ENCODE measurements at places on chromosomes 11 and 22.

DNA sequence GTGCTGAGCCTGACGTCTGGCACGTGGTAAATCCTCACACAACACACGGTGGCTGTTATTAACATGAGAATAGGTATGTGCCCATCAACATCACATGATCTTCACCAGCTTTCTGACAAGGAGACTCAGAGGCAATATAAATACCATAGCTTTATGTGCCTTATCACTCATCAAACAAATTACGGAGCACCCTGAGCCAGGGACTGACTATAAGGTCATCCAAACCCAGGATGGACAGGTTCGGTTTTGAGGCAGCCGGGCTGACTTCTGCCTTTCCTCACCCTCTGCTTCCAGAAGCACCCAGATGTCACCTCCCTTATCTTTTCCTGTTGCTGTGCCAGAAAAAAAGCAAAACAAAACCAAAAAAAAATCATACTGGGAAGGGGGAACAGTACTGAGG, 5.7 kb upstream of the PLAAT3 start:
- DNase-seq, result no peak

GRCh38 chr22:21080435-21081137, 34.8 kb downstream of the LRRC74B start:
- no peak for DNase-seq

DNA sequence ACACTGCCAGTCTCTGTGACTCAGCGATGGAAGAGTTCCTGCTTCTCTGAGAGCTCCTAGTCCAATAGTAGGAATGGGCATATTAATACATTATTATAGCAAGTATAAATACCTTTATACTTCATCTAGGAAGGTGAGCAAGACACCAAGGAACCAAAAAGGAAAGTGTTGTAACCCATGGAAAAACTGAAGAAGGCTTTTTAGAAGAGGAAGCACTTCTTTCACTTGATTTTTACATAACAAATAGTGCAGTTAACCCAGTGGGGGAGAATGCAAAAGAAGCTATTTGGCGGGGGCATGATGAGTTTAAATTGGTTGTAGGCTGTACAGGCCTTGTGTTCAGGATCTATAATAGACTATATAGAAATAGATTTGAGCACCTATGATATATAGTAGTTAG, 31.2 kb upstream of the C11orf87 start:
- no peak for DNase-seq

- no peak for DNase-seq
Observed at GRCh38 chr22:44906248-44906936, 103.4 kb downstream of the PHF21B start.

DNA sequence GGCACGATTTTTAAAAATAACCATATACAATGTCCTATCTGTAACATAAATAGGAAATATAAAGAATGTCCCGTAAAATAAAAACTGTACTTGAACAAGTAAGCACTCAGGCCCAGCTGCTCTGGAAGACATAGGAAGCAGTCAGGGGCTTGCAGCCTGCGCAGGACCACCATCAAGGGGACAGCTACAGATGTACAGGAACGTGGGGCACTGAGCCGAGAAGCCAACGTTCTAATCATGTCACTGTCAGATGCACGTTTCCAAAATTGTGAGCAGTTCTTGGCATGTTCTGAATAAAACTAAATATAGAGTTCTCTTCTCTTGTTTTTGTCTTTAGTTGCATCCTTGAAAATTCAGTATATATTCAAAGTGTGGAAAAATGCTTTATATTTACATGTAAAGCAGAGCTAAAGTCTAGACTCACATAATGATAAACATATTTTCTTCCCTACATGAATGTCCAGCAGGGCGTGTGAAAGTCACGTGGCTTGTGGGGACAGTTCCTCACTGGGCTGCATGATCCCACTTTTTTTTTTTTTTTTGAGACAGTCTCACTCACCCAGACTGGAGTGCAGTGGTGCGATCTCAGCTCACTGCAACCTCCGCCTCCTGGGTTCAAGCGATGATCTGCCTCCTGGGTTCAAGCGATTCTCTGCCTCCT, 28.4 kb upstream of the TSPAN18 start:
- no peak for DNase-seq

GRCh38 chr11:1281326-1281973, 28.0 kb downstream of the TOLLIP start:
- no peak for DNase-seq

- DNase-seq, result no peak
Observed at GRCh38 chr22:27420195-27420816, 381.2 kb downstream of the MN1 start.

- DNase-seq, result no peak
Observed at GRCh38 chr11:37512156-37512780, 914.2 kb upstream of the RAG2 start.

GRCh38 chr11:47020793-47021526, 84.4 kb downstream of the CSTPP1 start:
- DNase-seq, result no peak

DNA sequence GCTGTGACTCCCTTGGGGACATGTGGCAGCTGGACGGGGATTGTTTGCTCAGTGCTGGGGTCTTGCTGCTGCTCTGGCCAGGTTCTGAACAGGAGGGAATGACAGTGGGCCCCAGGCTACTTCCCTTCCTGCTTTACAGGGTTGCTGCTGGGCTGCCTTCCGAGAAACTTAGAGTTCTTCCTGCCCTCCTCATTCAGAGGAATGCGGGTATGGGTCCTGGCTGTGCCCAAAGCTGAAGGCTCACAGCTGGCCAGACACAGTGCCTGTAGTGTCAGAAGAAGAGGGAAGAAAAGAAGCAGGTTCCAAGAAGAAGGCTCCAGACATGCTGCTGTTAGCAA, 108.3 kb upstream of the PARVA start:
- DNase-seq, result no peak

GRCh38 chr11:122304306-122304705, 188.3 kb upstream of the BLID start:
- no peak for DNase-seq

DNA sequence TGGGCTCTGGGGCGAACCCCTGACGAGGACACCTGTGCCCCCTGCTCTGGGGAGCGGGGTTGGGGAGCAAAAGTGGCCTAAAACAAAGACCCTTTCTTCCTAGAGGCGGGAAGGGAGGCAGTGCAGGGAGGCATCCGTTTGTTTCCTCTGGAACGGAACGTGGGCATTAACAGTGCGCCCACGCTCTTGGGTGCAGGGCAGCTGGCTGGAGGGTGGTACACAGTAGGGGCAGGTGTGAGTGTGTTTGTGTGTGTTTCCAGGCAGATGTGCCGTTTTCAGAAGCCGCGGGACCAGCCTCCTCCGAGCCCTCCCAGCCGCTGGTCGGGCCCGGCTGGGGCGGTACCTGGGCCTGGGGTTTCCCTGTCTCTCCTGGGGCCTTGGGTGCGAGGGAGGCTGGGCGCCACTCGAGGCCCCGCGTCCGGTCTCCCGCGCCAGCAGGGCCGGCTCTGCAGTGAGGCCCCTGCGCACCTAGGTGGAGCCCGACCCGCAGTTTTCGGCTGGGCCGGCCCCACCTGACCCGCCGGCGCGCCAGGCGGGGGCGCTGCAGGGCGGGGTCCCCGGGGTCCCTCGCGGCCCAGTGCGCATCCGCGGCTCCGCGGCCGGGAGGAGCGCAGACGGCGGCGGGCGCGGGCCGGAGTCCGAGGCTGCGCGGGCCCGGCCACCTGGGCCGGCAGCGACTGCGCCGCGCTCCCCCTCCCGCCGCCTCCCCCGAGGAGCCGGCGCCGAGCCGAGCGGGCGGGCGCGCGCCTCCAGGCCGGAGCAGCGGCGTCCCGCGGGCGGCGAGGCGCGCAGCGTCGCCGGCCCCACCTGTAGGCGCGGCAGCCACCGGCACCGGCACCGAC, 1252.7 kb downstream of the BRD1 start:
- DNase-seq, result peak; percentile 41

DNA sequence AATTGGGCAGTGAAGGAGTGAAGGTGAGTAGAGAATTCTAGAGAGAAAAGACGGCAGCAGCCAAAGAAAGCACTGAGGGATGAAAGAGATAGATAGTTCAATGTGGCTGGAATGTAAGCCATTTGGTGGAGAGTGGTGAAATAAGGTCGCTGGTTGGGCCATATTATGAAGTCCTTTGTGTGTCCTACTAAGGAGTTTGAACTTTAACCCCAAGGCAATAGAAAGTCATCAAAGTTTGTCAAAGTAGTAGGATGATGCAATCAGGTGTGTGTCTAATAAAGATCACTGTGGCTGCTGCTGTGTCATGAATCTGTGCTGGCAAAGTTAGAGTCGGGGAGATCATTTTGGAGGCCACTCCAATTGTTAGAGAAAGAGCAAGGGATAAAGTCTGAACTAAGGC, 18.7 kb downstream of the RNF121 start:
- DNase-seq, result no peak

DNA sequence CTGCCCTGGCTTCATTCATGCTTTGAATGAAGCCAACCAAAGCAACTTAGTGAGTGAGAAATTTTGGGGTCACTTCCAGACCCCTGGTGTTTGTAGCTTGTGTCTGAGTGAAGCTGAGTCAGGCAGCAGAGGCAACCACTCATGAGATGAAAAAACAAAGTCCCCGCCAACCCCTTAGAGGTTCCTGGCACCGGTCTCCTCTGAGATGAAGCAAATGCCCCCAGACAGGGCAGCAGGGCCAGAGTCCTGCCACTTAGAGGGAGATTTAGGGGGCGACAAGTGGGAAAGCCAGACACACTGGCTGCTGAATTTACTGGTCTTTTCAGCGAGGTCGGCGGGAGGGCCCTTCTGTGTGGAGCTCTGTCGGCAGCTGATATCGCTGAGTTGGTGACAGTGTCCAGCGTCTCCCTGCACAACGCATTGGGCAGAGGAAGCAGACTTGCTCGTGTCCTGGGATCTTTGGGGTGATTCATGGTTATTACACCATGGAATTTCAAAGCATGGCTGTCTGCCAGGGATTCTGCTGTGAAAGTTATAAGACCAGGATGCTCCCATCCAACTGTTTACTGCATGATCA, 482.6 kb downstream of the MIAT start:
- DNase-seq, result no peak

Data from activated naive CD4-positive, alpha-beta T cell treated with anti-CD3 and anti-CD28 coated beads for 36 hours (primary cell).